ENCODE measurements at places on chromosomes 1 and 21. TPM values are rescaled to one million over a fixed set of nuclear protein-coding genes. Genes with fewer than 3 reads are reported as not detected.

GPR161 gene
- polyA plus RNA-seq, result 16.8 TPM

GFI1 gene
- polyA plus RNA-seq, result 0.20 TPM

LDLRAP1 gene
- polyA plus RNA-seq, result 14.3 TPM

IL24 gene
- 0.15 TPM for polyA plus RNA-seq

CTH gene
- 1.1 TPM for polyA plus RNA-seq

BEND5 gene
- 10.4 TPM for polyA plus RNA-seq

DISP1 gene
- polyA plus RNA-seq, result 9.1 TPM

TM2D1 gene
- 54.9 TPM for polyA plus RNA-seq

CRABP2 gene
- 254 TPM for polyA plus RNA-seq

CD2 gene
- 0.64 TPM for polyA plus RNA-seq

TP73 gene
- 3.1 TPM for polyA plus RNA-seq

RNF115 gene
- 11.4 TPM for polyA plus RNA-seq

SPATC1L gene
- polyA plus RNA-seq, result 14.9 TPM

BARHL2 gene
- polyA plus RNA-seq, result not detected

CASZ1 gene
- polyA plus RNA-seq, result 45.4 TPM

EIF4G3 gene
- 38.0 TPM for polyA plus RNA-seq

SLC2A5 gene
- 12.9 TPM for polyA plus RNA-seq

LGALS8 gene
- polyA plus RNA-seq, result 24.8 TPM

ZNHIT6 gene
- polyA plus RNA-seq, result 21.2 TPM

HPCA gene
- 0.19 TPM for polyA plus RNA-seq

FUCA1 gene
- polyA plus RNA-seq, result 14.8 TPM

ARTN gene
- 1.0 TPM for polyA plus RNA-seq

BRINP3 gene
- 0.87 TPM for polyA plus RNA-seq

NHLH1 gene
- polyA plus RNA-seq, result 0.49 TPM

PHC2 gene
- polyA plus RNA-seq, result 65.0 TPM

LYPD8 gene
- polyA plus RNA-seq, result not detected

PTAFR gene
- polyA plus RNA-seq, result 2.3 TPM

PTPN22 gene
- 0.24 TPM for polyA plus RNA-seq

ATP1A2 gene
- polyA plus RNA-seq, result 113 TPM

AZIN2 gene
- 3.8 TPM for polyA plus RNA-seq
